ENCODE measurements at places on chromosomes 16 and 17. TPM values are rescaled to one million over a fixed set of nuclear protein-coding genes. Genes with fewer than 3 reads are reported as not detected.
A peak's percentile ranks its signal among the peaks of the same experiment; 100 is the strongest.

KCNJ12 gene
- polyA plus RNA-seq, result 0.16 TPM

CLEC19A gene
- polyA plus RNA-seq, result not detected

SMIM36 gene
- 0.09 TPM for polyA plus RNA-seq

CCL16 gene
- 0.14 TPM for polyA plus RNA-seq

DNA sequence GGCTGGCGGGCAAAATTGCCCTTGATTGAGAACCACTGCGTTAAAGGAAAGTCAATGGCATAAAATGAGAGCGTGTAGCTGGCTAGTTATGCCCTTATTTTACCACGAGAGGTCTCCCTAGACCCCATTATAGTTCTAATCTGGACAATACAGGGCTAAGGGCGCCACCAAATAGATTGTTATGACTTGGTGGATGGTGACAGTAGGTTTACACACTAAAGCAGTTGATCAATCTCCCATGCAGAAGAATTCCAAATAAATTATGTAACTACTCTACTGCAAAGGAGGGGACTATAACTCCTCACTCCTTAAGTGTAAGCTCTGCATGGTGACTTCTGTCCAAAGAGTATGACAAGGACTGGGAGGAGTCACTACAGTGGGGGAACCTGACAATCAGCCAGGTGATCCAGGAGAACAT lies 20.4 kb upstream of the YPEL2 start:
- H3K4me3 ChIP-seq, result no peak overlapping the region
- no peaks in the 10 kb centered on the region for H3K27me3 ChIP-seq
- DNase-seq, result no peak
- H3K27ac ChIP-seq, result no peak overlapping the region
- H3K36me3 ChIP-seq, result no peaks in the 10 kb centered on the region
- no peaks in the 10 kb centered on the region for H3K4me1 ChIP-seq

DNA sequence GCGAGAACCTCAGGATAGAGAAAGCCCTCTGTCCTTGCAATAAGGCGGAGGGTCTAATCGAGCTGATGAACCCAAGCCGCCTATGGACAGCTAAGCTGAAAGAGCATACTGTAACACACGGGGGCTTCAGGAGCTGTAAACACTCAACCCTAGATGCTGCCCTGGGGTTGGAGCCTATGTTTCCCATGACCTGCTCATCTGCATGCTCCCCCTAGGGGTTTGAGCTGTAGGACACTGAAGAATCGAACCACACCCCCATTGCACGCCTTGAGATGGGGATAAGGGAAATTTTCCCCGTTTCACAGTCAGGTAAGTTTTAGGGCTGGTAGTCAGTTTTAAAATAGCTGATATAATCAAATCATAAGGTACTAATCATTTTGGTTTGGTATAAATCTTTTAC lies 675.6 kb upstream of the CDH8 start:
- H3K36me3 ChIP-seq, result no peaks in the 10 kb centered on the region
- no peaks in the 10 kb centered on the region for H3K27me3 ChIP-seq
- no peak for DNase-seq

- no peaks in the 10 kb centered on the region for H3K4me1 ChIP-seq
- no peak overlapping the region for H3K4me3 ChIP-seq
- no peak for DNase-seq
These were observed 9.7 kb downstream of the NEUROD2 start for GRCh38 chr17:39598047-39598481.

GRCh38 chr17:45256114-45256966 lies 5.6 kb downstream of the SPATA32 start:
- no peak overlapping the region for H3K4me3 ChIP-seq
- no peaks in the 10 kb centered on the region for H3K36me3 ChIP-seq
- H3K4me1 ChIP-seq, result no peaks in the 10 kb centered on the region
- H3K27me3 ChIP-seq, result no peaks in the 10 kb centered on the region

DNA sequence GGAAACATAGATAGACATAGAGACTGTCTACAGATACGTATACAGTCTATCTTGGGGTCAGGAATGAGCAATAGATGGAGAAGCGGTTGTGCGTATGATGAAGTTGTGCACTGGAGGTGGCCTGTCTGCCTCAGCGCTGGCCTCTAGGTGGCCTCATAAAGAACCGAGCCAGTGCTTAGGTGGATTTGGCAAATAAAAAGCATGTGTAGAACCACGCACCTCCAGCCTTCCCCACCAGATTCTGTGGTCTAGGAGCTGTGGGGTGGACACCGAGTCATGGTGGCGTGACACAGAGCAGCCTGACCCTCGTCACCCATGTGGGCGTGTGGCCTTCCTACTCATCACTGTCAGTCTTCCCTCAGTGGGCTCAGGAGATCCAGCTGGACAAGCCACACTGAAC lies 34.0 kb downstream of the PGS1 start:
- H3K4me1 ChIP-seq, result peaks cover 12% of the 10 kb centered on the region
- no peak for DNase-seq

DNA sequence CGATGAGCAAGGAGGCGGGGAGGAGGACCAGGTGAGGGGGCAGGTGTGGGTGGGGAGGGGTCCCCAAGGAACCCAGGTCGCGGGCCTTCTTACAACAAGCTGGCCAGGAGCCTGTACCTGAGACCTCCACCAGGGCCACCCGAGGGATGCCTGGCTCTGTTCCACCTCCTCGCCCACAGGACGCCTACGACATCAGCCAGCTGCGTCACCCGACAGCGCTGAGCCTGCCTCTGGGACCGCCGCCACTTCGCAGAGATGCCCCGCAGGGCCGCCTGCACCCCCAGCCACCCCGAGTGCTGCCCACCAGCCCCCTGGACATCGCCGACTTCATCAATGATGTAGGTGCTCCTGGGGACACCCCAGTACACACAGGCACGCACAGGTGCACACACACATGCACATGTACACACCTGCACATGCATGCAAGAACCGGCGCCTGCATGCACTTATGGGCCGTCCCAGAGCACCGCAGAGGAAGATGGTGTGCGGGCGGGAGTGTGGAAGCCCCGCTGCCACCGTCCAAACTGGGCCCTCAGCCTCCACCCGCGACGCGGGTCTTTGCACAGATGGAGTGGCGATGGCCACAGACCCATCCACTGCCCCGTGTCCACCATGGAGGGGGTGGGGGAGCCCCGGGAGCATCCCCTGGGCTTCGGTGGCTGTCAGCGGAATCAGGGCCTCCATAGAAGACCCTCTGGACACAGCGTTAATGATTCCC lies 6.6 kb downstream of the SLC22A31 start:
- DNase-seq, result peak; percentile 59
- no peaks in the 10 kb centered on the region for H3K36me3 ChIP-seq

GRCh38 chr16:2919511-2920255 lies 8.0 kb downstream of the FLYWCH1 start:
- no peaks in the 10 kb centered on the region for H3K36me3 ChIP-seq
- no peaks in the 10 kb centered on the region for H3K27me3 ChIP-seq
- DNase-seq, result peak; percentile 71
- no peak overlapping the region for H3K4me3 ChIP-seq
- no peaks in the 10 kb centered on the region for H3K4me1 ChIP-seq
